Activated CD8-positive, alpha-beta memory T cell treated with anti-CD3 and anti-CD28 coated beads for 4 hours (primary cell): ENCODE measurements at places on chromosomes 11 and 22.

- no peak for DNase-seq
Observed at GRCh38 chr11:24760681-24761080, 263.8 kb downstream of the LUZP2 start.

DNA sequence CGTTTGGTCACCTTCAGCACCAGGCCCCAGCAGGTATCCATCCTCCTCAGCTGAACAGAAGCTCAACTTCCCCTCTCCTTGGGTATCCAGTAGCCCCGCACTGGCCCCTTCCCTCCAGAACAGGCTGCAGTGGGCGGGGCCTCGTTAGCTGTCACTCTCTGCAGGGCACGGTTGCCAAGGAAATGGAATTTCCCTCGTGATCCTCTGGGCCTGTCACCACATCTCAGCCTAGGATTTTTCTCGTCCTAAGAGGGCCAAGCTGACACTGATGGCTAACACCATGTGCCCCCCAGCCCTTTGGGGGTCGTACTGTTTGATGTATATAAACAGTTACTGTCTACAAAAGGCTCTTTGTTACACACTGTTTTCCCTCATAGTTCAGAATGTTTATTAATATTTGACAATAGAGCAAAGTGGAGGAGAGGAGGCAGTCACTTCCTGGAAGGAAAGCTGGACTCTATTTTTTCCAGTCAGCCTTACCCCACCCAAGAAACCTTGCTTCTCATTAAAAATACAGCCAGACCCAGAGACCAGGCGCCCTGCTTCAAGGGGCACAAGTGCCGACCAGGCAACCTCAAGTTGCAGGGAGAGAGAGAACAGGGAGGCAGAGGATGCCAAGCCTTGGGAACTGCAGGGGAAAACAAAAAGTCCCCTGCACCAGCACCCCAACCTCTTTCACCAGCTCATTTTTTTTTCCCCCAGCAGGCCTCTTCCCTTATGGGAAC lies 44.5 kb downstream of the FEZ1 start:
- DNase-seq: no peak

- no peak for DNase-seq
Observed at GRCh38 chr11:47388697-47389576, 10.6 kb upstream of the SPI1 start.

- DNase-seq: no peak
Observed at GRCh38 chr22:22936180-22936914, 48.7 kb downstream of the IGLL5 start.

DNA sequence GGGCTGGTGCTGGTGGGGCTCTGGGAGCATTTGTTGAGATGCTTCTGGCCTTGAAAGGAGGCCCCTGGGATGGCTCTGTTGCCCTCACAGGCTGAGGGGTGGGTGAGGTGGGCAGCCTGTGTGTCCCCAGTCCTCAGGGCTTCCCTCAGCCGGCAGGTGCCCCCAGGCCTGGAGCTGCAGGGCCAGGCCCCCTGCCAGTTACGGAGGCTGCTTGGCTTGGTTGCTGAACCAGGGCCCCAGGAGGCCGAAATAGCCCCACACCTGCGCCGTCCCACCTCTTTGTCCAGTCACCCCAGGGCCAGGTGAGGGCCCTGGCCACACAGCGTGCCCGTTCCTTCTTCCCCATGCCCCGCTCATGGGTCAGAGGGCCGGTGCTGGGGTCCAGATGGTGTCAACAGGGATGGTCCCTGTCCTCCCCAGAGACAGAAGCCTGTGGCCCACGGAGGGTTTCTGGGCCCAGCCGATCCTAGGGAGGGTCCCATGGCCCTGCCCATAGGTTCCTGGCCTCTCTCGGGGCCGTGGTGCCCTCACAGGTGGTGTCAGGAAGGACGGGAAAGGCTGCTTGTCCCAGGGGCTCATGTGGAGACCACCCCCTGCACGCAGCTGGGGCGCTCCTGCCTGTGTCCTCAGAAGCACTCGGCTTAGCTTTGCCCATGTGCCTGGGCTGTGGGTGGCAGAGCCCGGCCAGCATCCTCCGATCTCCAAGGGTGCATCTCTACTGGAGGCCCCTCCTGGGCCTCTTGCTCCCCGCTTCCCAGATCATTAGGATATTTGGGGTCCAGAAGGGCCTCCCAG lies 9.2 kb upstream of the TSSC4 start:
- DNase-seq: no peak

GRCh38 chr11:8315954-8316353 lies 52.3 kb upstream of the LMO1 start:
- DNase-seq: no peak

DNA sequence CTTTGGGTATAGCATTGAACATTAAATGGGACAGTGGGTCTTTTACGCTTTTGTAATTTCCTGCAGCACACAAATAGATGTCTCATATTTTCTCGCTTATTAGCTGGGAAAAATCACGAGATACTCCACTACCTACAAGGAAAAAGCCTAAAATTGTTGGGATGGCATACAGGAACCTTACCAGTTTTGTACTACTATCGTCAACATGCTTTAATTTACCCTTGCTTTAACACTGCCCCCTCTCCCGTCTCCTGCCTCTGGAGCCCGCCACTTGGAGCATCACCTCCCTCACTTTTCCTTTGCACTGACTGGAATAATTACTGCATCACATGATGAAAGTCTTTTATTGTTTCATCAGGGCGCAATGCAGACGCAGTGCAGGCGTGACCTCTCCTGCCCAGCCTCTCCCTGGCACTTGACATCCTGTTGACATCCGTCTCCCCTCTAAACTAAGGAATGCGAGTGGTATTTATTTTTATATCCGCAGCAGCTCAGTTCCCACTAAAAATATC lies 1.0 kb upstream of the FNBP4 start:
- DNase-seq: no peak

- DNase-seq: no peak
Observed at GRCh38 chr22:49470741-49471503, 356.8 kb downstream of the BRD1 start.

DNA sequence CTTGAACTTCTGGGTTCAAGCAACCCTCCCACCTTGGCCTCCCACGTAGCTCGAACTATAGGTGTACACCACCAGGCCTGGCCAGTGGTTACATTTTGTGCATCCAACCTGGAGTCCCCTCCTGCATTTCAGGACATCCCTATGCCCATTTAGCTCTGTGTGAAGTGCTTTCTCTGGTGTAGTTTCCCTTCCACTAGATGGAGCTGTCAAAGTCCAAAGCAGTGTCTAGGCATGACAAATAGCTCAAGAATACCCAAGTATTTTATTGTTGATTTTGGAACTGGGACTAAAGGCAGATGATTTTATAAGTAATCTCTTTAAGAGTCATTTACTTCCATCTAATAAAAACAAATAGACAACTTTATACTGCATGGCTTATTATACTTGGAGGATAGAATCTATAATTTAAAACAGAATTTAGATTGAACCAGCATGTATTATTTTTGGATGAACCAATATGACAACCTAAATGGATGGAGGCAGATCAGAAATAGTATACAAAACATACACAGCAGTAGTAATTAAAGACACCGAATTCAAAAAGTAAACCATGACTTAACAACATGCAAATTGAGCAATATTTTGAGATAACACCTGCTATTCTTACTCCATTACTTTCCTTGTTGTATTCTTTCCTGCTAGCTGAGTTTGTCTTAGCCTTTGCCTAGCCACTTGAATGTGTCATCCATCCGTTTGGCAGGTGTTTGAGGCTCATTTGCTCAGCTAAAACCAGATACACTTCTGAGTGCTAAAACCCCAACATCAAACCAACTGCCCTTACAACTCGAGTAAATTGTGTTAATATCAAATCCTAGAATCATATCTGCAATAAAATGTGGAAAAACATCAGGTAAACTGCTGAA lies 37.7 kb downstream of the EIF4ENIF1 start:
- DNase-seq: no peak

- no peak for DNase-seq
Observed at GRCh38 chr22:19291218-19291579, 320 bp downstream of the CLTCL1 start.

- no peak for DNase-seq
Observed at GRCh38 chr11:69831985-69832384, 12.8 kb upstream of the FGF3 start.

DNA sequence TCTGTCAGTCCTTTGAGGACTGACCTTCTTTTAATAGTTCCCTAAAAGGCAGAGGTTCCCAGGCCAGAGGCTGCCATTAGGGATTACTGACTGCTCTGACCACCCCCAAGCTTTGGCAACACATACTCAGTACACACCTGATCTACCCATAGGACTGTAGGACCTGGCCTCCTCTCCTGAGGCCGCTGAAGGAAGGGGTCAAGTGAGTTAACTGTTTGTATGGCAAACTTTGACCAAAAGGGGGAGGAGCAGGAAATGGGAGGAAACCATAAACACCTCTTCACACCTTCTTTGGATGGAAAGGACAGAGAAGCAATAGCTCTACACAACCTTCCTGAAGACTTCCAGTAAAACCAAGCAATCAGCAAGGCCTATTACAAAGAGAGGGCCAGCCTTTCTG lies 104.0 kb downstream of the APOL5 start:
- no peak for DNase-seq

DNA sequence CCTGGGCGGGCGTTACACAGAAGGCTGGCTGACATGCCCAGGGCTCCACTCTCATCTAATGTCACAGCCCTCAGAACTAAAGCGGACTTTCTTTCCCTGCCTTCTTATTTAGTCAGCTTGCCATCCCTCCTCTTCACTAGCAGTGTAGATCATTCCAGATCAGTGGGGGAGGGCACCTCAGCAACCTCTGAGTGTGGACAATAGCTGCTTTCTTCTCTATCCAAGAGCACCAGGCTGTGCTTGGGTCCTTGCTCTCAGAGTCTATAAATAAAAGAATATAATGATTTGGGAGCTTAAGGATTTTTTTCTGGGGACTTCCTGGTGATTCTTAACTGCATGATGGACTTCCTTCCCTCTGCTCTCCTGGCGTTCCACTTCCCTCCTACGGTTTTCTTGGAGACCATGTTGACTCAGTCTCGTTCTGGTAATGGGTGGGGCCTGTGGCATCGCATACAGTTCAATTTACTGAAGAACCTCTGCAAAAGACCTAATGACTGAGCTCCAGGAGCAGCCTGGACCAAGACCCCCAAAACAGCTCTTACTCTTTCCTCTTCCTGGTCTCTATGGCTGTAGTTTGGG lies 2.9 kb upstream of the HMBS start:
- DNase-seq: no peak

- DNase-seq: no peak
Observed at GRCh38 chr22:42443240-42444076, 11.3 kb upstream of the NFAM1 start.

DNA sequence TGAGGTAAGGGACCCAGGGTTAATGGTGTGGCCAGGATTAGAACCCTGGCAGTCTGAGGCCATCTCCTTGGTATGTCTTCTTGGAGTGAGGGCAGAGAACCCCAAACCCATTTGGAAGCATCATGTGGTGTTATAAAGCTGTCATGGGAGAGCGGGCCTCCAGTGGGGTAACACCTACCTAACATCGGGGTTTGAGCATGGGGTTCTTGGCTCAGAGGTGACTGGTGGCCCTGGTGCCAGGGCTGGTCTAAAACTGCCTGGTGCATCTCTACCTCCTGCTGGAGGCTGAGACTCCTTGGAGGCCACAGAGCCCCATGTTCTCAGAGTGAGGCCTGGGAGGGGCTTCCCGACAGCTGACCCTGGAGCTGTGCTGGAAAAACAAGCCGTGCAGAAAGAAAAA lies 4.5 kb downstream of the PRDM11 start:
- no peak for DNase-seq

- no peak for DNase-seq
Observed at GRCh38 chr11:76369406-76369805, 11.5 kb downstream of the THAP12 start.

DNA sequence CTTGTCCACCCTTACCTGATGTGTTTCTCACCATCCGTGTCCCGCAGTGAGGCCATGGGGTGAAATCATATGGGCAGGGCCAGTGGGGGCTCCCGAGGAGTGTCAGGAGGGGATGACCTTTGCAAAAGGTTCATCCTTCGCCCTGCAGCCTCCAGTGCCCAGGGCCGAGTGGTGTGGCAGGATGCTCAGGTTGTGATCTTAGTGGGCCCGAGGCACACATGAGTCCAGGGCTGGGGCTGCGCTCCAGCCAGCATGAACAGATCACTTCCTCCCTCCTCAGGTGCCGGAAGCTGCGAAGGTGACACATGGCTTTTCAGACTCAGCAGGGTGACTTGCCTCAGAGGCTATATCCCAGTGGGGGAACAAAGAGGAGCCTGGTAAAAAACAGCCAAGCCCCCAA lies 2.8 kb upstream of the FKBP2 start:
- no peak for DNase-seq

DNA sequence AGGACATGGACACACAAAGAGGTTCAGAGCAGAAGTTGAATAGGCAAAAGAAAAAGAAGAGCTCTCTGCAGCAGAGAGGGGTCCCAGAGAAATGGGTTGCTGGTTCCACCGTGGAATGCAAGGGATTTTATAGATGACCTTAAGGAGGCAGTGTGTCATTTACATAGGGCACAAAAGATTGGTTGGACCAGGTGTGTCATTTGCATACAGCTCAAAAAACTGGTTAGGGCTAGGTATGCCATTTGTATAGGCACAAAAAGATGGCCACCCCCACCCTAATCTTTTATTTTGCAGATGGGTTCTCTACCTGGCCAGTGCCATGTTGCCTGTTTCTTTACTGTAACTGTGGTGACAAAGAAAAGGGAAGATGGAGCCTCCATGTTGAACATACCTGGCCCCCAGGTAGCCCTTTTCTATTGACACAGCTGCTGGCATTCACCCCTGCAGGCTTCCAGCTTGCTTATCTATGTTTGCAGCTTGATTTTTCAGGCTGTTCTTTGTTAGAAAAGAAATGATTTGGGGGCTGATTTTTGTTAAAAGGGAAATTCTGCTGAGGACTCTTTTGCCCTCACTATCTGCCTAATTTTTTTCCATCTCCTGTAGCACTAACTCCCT lies 3.1 kb upstream of the CAVIN3 start:
- DNase-seq: no peak

GRCh38 chr11:23606191-23606590 lies 745.9 kb upstream of the CCDC179 start:
- DNase-seq: no peak

GRCh38 chr11:63821411-63821810 lies 8.2 kb downstream of the SPINDOC start:
- DNase-seq: no peak

- no peak for DNase-seq
Observed at GRCh38 chr11:84290647-84291046, 1004.5 kb upstream of the CCDC90B start.

- DNase-seq: no peak
Observed at GRCh38 chr22:44968736-44969135, 41.1 kb downstream of the PHF21B start.

DNA sequence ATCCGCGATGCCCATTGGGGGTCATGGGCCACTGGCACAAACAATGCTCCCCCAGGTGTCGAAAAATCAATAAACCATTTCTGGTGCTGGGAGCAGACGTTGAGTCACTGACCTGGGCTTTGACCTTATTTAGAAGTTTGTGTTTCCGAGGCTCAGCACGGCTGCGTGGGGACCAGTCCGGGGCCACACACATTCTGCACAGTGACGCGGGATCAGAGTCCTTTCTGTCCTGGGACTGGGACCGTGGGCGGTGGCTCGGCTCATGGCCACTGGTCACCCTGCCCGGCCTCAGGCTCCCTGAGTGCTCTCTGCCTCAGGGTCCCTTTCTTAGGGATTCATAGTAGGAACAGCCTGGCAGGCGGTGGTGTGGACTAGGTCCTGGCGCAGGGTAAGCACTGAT lies 1266.0 kb downstream of the BRD1 start:
- no peak for DNase-seq
